ENCODE measurements at places on chromosomes 16 and 17.
A peak's percentile ranks its signal among the peaks of the same experiment; 100 is the strongest.

GRCh38 chr17:41824086-41824485 is 11.3 kb downstream of the FKBP10 start:
- DNase-seq = no peak

DNA sequence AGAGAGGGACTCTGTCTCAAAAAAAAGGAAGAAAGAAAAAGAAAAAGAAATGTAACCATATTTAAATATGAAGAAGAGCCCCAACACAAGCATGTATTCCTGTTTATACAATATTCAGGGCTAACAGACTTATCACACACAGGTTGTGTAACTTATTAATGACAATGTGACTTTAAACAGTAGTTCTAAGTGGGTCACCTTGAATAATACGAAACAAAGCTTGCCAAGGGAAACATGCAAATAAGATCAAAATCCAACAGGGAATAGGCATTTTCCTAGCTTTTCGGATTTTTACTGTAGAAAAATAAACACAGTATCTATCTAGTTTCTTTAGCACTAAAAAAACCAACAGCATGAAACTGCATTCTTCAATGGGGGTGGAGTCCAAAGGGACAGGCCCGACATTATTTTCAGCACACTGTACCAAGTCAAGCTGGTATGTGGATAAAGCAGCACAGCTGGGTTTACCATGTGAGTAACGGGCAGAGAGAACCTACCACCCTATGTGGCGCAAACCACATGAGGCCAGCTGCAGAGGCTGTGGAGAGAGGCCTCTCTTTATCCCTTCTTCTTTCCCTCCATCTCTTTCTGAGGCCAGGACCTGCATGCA is 45.3 kb downstream of the TOM1L2 start:
- DNase-seq = peak; percentile 36

DNA sequence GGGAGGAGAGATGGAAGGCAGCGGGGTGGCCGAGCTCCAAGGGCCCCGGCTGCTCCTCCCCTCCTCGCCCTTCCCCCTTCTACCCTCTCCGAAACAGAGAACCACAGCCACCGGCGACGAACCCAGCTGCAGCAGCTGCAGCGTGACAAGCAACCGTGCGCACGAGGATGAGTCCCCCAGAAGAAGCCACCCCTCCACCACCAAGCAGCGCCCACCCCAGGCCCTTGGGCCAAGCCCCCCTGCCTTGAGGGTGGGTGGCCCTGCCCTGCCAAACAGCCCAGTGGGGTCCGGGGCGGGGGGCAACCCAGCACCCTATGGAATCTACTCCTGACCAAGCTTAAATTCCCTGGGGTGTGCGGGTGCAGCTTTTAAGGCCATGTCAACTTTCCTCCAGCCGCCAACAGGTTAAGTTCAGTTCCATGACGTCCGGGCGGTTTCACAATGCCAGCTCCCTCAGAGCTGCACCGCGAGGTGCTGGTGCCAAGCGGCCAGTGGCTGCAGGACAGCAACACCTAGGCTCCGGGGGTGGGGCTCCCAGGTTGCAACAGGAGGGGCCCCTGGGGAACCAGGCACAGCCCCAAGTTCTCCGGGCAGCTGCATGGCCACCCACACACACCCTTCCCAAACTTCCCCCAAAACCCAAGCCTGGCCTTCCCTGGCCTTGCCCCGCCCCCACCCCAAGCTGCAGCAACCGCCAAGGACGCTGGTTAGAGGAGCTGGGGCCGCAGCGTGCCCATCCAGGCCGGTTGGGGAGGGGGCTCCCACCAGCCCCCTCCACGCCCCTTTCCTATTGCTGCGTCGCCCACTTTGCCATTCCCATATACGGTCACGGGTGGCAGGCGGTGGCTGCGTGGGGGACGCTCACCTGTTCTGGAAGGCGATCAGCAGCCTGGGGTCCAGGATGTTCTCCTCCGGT is 2.0 kb downstream of the CBX4 start:
- DNase-seq = peak; percentile 90

- DNase-seq = no peak
Observed at GRCh38 chr16:16991711-16992110, 479.0 kb downstream of the XYLT1 start.

DNA sequence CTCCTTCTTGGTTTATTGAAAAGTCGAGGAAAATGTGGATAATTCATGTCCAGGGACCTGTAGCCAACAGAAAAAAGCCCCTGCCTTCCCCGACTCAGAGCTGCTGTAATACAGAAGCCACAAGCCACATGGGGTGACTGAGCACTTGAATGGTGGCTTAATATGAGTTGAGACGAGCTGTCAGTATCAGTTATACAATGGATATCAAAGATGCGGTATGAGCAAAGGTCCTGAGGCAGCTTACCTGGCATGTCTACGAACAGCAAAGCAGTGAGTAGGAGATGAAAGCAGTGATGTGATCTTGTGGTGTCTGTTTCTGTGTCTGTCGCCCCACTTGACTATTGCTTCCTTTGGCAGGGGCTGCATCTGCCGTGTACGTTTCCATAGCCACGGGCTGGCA is 12.2 kb upstream of the RMI2 start:
- no peak for DNase-seq

DNA sequence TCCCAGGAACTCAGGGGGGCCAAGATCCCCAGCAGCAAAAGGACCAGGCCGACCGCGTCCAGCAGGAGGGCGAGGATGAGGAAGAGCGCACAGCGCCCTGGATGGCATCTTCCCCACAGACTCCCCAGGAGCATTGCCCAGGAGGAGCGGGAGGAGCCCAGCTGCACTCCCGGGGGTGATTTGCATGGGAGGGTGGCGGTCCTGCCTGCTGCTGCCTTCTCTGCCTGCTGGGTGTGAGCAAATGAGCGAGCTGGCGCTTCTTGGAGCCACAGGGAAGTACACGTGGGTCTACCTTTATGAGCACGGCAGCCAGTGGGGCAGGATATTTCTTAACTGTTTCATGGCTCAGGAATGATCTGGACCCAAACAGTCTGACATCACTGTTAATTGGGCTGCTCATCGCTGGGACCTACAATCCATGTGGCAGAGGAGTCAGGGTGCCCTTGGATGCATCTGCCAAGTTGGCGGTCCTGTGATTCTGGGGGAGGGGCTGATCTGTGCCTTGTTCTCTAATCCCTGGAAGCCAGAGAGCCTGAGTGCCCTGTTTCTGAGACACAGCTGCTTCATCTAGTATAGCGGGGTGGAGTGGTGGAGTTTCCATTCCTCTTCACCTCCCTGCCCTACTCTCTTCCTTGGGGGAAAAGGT is at the start of gene TMEM238L:
Gene TMEM238L (minus strand): TSS at position 270 of the 646 bp plus-strand sequence. CDS start 136 bp downstream, at position 134.
- DNase-seq = no peak

DNA sequence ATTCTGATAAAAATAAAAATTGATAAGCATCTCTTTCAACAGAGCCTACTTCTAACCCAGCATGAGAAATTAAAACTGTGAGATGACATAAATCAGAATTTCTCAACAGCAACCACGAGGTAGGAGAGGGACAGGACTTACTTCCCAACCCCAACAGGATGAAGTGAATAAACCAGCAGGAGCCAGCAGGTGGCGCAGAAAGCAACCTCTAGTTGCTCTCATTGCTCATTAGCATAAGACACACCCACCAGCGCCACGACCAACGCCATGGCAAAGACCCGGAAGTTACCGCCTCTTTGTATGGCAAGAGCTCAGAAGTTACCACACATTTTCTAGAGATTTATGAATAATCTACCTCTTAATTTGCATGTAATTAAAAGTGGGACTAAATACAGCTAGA is 189.4 kb upstream of the CDH8 start:
- DNase-seq = peak; percentile 89

- no peak for DNase-seq
Observed at GRCh38 chr17:58968426-58969061, 138.1 kb downstream of the TRIM37 start.

DNA sequence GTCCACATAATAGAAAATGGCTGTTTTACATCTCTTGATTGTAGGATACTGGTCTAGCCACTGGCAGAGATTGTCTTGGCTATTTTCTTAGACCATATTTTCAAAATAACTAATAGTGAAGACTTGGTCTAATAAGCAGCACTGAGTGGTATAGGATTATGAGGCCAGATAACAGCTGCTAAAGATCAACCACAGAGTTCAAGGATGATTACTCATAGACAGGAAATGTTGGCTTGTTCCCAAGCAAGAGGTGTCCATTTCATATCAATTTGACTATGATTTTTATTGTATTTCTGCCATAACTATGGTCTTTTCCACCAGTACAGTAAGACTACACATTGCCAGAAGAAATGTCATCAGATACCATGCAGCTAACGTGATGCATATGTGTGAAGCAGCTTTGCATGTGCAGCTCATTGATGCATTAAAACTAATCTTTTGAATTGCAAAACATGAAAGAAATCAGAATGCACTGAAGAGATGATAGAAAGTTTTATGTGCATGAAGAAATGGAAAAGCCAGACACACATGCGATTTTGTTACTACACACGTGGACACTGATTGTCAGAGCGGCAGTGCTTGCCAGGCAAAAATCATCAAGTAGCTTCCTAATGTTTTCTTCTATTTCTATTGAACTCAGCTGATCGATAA is 693.3 kb downstream of the CDH11 start:
- DNase-seq = no peak

DNA sequence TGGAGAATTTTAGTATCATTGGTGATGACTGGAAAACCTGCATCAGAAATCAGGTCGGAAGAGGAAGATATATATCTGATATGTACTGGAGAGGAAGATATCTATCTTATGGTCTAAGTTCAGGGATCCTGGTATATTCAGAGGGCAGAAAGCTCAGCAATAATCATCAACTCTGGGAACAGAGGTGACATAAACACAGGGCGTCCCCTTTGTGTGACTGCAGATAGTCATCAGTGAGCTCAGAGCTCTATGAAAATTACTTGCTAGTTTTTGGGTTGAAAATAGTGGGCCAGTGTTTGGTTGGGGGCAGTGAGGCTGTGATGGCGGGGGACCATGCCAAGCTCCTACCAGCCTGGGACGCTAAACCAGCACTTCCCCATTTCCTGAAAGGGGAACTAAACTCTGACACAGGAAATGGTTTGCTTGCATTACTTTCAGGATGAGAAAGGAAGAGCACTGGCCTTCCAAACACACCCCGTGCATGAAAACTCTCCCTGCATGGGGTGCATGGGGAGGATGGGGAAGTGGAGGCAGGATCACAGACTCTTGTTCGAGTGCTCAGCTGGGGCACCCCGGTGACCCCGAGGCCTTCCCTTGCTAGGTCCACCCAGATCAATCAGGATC is 15.8 kb downstream of the NOD2 start:
- DNase-seq = peak; percentile 87

GRCh38 chr16:72474501-72475123 is 302.7 kb upstream of the PMFBP1 start:
- no peak for DNase-seq

DNA sequence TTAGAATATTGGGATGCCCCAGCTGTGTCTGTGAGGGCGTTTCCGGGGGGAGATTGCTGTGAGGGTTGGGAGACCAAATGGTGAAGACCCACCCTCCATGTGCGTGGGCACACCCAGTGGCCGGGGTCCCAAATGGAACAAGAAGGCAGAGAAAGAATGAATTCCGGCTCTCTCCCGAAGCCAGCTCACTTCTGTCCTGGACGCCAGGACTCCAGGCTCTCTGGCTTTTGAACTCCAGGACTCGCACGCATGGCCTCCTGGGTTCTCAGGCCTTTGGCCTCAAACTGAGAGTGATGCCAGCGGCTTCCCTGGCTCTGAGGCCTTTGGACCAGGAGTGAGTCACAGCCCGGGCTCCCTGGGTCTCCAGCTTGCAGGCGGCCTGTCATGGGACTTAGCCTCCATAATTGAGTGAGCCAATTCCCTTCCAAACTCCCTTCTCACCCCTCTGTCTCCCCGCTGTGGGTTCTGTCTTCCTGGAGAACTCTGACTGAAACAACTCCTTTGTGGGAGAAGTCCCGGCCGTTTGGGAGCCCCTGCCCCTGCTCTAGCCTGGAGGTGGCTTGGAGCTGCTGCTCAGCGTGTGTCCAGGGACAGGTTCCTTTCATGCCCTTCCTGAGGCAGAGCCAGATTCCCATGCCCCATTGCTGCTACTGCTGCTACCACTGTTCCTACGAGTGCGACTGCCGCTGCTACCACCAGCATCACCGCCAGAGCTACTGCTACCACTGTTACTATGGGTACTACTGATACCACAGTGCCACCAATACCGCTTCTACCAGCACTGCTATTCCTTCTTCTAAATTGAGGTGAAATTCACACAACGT is 49.8 kb upstream of the CBX4 start:
- DNase-seq = no peak

DNA sequence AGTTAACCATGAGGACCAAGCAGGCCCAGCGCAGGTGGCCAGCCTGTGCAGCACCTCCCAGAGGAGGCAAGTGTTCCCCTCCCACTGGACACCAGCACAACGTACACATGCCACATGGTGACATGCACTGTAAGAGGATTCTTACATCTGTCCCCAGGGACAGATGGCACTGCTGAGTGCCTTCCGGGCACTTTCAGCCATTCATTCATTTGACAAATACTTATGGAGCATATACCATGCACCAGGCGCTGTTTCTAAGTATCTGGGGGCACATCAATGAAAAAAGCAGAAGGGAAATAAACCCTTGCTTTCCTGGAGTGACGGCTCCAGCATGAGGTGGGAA is 79.6 kb downstream of the GAS7 start:
- DNase-seq = no peak

GRCh38 chr17:41555105-41555887 is 16.6 kb downstream of the KRT9 start:
- DNase-seq = no peak

- DNase-seq = no peak
Observed at GRCh38 chr16:12286964-12287363, 310.4 kb downstream of the SNX29 start.

- DNase-seq = peak; percentile 83
Observed at GRCh38 chr17:28008513-28008912, 34.0 kb upstream of the NLK start.

DNA sequence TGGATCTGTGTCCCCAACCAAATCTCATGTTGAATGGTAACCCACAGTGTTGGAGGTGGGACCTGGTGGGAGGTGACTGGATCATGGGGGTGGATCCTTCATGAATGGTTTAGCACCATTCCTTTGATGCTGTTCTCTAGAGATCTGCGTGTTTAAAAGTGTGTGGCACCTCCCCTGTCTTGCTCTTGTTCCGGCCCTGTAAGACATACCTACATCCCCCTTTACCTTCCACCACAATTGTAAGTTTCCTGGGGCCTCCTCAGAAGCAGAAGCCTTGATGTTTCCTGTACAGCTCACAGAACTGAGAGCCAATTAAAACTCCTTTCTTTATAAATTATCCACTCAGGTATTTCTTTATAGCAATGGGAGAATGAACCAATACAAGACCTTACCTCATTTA is 257.7 kb downstream of the XYLT1 start:
- DNase-seq = no peak

GRCh38 chr16:54501797-54502196 is 215.2 kb upstream of the IRX3 start:
- no peak for DNase-seq

DNA sequence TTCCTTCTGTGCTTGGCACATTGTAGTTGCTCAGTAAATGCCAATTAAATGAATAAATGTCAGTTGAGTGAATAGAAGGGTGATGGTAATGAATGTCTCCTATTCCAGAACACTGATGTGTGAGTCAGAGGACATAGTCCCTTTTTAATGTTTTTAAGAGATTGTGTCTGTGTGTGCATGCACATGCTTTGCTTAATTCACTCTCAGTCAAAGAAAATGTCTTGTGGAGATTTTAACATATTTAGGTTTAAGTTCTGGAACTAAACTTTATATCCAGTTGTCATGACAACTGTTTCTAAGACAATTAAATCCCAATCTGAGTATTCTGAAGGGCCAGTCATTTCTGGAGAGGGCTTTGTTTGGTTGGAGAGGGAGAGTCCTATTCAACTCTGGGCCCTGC is 255.3 kb upstream of the CDH11 start:
- DNase-seq = no peak

- DNase-seq = peak; percentile 90
Observed at GRCh38 chr17:62965686-62966425, at the start of gene TANC2. TSS of gene TANC2 (plus strand) at chr17:62966235. CDS start at chr17:63009560, 43,325 bp downstream.

GRCh38 chr16:85104147-85104546 is 8.1 kb downstream of the CIBAR2 start:
- DNase-seq = no peak
